ENCODE measurements at places on chromosomes 3 and 15. TPM values are rescaled to one million over a fixed set of nuclear protein-coding genes. Genes with fewer than 3 reads are reported as not detected.

CCDC32 gene
- 24.1 TPM for total RNA-seq

MEGF11 gene
- not detected for total RNA-seq

SLC35G2 gene
- 21.9 TPM for total RNA-seq

SCAMP2 gene
- 36.0 TPM for total RNA-seq

POLQ gene
- total RNA-seq, result 15.7 TPM

ANKRD63 gene
- 0.22 TPM for total RNA-seq

KBTBD13 gene
- total RNA-seq, result not detected

CHRNA5 gene
- 19.1 TPM for total RNA-seq

PLSCR2 gene
- not detected for total RNA-seq

KLHL40 gene
- under 0.01 TPM for total RNA-seq

NEK10 gene
- 20.6 TPM for total RNA-seq

MGLL gene
- 66.0 TPM for total RNA-seq

MORF4L1 gene
- total RNA-seq, result 298 TPM

NR1I2 gene
- total RNA-seq, result not detected

ILDR1 gene
- not detected for total RNA-seq

CHAC1 gene
- 5.1 TPM for total RNA-seq

All from thoracic aorta endothelial cell (primary cell).